ENCODE measurements at places on chromosomes 7 and 10. TPM values are rescaled to one million over a fixed set of nuclear protein-coding genes. Genes with fewer than 3 reads are reported as not detected.

GRCh38 chr10:81730891-81731290 is 144.1 kb upstream of the NRG3 start:
- H3K27me3 ChIP-seq, result no peaks in the 10 kb centered on the region
- H3K36me3 ChIP-seq, result no peaks in the 10 kb centered on the region
- no peak overlapping the region for H3K27ac ChIP-seq
- DNase-seq, result no peak
- H3K4me1 ChIP-seq, result no peaks in the 10 kb centered on the region
- no peak overlapping the region for H3K4me3 ChIP-seq

Gene SPDYE16
- total RNA-seq, result not detected

GRCh38 chr10:87053577-87054181 is 33.6 kb downstream of the FAM25A start:
- no peaks in the 10 kb centered on the region for H3K27me3 ChIP-seq
- H3K4me3 ChIP-seq, result no peak overlapping the region
- peaks cover 10% of the 10 kb centered on the region for H3K4me1 ChIP-seq

GRCh38 chr7:42677751-42678699 is 233.8 kb downstream of the C7orf25 start:
- peak; percentile 94 for DNase-seq
- H3K4me1 ChIP-seq, result peaks cover 14% of the 10 kb centered on the region
- H3K4me3 ChIP-seq, result no peak overlapping the region
- no peaks in the 10 kb centered on the region for H3K27me3 ChIP-seq
- no peaks in the 10 kb centered on the region for H3K36me3 ChIP-seq

Gene GPRIN2
- 2.2 TPM for total RNA-seq
